ENCODE measurements at places on chromosomes 4 and X.
A peak's percentile ranks its signal among the peaks of the same experiment; 100 is the strongest.

DNA sequence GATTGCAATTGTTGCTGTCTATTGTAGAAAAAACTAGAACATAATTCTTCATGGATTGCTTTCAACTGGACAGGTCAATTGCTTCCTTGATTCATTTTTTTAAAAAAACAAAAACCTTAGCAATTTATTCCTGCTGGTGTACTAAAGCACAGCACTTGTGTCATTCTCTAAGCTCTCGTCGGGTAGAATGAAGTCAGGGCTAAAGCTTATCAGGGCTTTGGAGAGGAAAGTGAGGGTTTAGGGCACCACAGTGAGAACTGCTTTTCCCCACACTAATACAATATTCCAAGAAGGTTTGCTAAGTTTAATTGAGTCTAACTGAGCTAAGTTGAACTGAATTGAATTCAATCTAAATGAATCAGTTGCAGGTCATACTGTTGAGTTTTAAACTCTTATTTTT, 76.4 kb upstream of the TLR3 start:
- no peak for DNase-seq

DNA sequence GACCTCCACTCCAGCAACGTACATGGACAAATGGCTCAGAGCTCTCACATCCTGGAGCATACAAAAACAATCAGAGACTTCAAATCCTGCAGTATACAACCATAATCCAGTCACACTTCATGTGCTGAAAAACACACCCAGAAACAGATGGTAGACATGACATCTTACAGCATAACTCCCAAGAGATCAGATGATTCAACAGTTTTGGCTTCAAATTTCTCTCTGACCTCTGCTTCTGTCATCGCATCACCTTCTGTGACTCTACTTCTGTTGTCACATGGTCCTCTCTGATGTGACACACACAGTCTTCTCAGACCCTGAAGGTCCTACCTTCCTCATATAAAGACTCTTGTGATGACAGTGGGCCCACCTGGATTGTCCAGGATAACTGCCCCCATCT, 18.5 kb downstream of the SUV39H1 start:
- DNase-seq: no peak

DNA sequence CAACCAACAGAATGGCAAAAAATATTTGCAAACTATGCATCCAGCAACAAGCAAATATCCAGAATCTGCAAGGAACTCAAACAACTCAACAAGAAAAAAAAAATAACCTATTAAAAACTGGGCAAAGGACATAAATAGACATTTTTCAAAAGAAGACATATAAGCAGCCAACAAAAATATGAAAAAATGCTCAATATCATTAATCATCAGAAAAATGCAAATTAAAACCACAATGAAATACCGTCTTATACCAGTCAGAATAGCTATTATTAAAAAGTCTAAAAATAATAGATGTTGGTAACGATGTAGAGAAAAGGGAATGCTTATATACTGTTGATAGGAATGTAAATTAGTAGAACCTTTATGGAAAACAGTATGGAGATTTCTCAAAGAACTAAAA, 53.4 kb downstream of the WDR19 start:
- DNase-seq: no peak

DNA sequence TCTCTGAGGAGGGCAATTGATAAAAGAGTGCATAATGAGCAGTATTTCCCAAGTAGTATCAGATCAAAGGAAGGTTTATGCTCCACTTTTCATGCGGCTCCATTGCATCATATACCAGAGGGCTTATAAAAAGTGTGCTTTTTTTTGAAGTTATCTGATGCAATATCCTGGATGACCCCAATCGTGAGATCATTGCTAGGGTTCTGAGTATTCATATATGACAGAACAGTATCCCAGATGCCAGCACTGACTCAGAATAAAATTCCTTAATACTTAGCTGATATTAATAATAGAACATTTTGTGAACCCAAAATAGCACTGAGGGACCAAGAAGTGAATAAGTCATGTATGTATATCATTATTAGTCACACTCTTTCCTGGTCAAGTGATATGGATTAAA, 945.5 kb upstream of the AGA start:
- DNase-seq: no peak

- DNase-seq: no peak
These were observed 139.5 kb downstream of the TBL1X start for GRCh38 chrX:9604111-9604907.

DNA sequence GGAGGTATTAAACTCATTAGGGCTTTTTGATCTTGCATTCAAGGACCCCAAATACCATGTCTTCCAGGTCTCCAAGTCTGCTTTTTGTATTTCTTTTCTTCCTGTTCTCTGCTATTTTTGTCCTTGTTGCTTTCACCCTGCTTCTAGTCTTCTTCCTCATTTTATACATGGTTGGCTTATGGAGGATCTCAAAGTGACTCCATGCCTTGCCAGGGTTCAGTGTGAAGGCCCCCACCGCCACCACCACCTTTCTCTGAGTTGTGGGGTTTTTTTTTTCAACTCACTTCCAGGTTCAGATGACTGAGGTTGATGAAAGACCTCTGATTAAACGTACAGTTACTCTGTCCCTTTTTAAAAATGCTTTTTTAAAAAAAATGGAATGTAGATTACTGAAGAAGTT, 96.3 kb downstream of the MAML3 start:
- no peak for DNase-seq

- no peak for DNase-seq
These were observed 76.7 kb upstream of the TMEM150C start for GRCh38 chr4:82638479-82638878.

DNA sequence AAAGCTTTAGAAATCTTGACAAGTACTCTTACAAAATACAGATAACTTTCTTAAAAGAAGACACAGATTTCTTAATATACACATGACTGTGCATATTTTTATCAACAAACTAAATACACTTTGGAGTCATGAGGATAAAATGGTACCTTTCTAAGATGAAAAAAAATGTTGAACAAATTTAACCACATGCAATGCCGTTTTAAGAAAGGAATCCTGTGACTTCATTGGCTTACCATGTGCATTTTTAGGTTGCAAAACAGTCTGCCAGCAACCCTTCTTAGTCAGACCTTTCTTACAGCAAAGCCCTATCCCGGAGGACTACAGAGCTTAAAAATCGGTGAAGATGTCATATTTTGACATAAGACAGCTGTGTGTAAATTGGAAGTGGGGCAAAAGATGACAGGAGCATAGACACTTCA, 51.7 kb downstream of the GASK1B start:
- DNase-seq: no peak

DNA sequence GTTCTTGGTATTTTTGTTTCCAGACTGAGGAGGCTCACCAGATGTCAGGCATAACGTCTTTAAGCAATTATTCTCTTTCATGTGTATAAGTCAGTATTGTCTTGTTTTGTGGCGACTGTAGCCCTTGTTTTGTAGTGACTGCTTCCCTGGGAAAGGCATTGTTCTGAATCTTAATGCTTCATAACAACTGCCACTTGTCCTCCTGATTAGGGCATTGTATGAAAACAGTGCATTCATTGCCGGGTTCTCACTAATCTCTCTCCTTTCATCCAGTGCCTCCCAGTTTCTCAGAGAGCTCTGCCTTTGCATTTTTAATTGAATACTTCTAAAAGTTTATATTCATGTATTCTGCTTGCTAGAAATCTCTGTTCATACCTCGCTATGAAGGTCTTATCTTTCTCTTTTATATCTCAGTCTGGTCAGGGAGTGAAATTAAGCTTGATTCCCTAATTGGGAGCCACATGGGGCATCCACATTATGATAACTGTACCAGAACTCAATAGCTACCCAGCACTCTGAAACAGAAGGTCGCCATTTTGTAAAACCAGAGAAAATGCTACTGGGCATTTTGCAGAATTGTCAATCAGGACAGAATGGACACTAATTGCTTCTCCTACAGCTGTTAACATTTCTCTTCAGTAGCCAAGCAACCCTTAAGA, 149.8 kb downstream of the GBA3 start:
- DNase-seq: no peak

- no peak for DNase-seq
These were observed 167.1 kb upstream of the AADAT start for GRCh38 chr4:170256807-170257206.

GRCh38 chr4:7166981-7167700, 25.2 kb upstream of the SORCS2 start:
- no peak for DNase-seq

- DNase-seq: no peak
These were observed 33.7 kb downstream of the COQ2 start for GRCh38 chr4:83250687-83251446.

- peak; percentile 31 for DNase-seq
These were observed 114.5 kb downstream of the ADRA2C start for GRCh38 chr4:3880615-3881120.

DNA sequence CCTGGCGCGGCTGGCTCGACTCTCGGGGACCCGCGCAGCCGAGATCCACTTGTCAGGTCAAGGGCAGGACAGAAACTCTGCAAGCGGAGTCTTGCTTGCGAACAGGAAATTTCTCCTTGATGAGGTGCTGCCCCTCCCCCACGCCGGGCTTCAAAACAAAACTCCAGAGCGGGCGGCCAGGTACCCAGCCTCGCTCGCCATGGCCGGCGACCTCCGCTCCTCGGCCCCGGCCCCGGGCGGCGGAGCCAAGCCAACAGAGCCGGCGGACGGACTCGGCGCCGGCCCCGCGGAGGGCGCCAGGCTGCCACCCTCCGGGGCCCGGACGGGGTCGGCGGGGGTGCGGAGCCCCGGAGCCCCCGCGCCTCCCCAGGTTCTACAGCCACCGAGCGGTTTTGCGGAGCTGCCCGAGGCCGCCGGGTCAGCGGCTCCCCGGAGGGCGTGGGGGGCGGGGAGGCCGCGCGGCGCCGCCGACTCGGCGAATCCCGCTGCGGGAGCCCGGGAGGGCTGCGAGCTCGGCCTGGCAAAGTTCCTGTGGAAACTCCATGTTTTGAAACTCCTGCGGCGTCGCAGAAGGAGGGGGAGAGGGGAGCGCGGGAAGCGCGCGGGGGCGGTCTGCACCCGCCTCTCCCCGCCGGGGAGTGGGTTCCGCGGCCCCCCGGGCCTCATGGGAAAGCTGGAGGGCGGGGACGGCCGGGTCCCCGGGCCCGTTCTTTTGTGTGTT, 11.7 kb upstream of the BCOR start:
- DNase-seq: no peak

DNA sequence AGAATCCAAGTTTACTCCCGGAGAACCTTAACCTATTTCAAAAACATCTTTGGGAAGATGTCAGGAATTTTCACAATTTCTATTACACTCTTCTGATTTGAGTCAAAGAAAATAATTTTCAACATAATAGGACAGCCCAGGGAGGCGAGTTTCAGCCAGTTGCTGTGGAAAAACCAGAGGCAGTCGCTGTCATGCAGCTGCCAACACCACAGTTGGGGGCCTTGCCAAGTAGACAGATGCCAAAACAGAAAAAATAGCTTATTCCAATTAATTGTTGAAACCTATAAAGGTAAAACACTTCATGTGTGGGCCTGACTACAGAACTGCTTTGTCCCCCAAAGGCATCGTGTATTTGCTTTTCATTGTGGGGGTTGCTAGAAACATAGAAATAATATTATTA, 225.8 kb downstream of the DMD start:
- no peak for DNase-seq

- no peak for DNase-seq
These were observed 1403.1 kb upstream of the TENM3 start for GRCh38 chr4:180840142-180840541.

- no peak for DNase-seq
These were observed at the start of gene TXK for GRCh38 chr4:48134081-48134480. Gene TXK, minus strand, starts transcription at chr4:48134250. Its CDS starts 80 bp downstream, at chr4:48134170.

DNA sequence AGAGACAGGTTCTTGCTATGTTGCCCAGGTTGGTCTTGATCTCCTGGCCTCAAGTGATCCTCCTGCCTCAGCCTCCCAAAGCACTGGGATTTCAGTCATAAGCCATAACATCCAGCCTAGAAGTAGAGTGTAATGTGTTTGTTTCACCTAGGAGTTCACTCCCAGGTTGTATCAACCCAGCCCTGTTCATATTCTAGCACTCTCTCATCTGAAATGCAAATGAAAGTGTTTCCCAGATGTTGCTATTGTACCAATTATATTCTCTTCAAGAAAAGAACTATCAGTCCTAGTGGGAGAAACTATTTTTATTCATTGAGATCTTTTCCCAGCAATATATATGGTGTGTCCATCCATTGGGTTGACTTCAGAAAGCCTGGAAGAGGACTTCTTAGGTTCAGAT, 72.6 kb downstream of the USP38 start:
- DNase-seq: no peak
